ENCODE measurements at places on chromosomes 12 and 14.

DNA sequence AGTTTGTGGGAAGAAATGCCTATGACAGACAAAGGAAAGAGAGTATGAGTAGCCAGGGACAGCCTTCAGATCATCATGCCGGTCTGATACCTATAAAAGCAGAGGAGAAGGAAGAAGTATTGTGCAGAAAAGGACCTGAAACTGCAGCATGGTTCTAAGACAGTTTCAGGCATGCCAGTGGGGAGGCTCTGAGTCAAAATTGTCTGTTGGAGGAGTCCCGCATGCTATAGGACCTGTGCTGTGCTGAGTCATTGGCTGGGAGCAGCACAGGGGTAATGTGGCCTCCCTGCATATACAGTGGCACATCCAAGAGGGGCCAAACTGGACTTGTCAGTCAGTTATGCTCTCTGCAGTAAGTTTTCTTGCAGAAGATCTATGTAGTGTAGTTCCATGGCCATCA is 40.7 kb downstream of the NEUROD4 start:
- DNase-seq, result no peak

DNA sequence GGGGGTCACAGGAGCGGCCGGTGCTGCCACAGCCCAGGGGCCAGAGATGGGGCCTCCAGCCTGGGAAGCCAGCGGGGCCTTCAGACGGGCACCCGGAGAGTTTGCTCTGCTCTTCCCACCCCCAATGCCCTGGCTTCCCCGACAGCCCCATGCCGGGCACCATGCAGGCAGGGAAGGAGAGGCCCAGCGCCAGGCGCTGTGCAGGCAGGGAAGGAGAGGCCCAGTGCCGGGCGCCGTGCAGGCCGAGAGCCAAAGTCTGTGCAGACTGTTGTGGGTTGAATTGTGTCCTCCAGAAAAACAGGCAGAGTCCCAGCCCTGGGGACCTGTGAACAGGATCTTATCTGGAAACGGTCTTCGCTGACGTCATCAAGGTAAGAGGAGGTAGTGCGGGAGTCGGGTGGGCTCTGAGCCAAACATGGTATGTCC is 34.3 kb downstream of the GALNT9 start:
- DNase-seq, result no peak

DNA sequence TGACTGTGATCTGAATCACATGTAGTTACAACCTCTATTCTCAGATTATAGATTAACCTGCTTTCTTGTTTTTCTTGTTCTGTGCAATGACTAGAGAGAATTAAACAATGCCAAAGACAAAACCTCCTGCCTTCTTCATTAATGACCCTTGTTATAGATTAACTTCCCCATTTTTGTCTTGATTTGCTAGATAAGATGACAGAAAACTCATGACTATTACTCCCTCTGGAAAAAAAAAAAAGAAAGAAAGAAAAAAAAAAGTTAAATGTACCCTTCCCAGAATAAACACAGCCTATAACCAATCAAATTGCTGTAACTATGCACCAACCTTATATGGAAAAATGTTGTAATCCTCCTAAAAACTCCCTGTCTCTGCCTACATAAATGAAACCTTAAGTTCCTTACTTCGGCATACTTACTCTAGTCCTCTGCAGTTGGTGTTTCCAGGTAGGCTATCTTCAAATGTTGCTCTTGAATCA is 41.1 kb upstream of the PCED1B start:
- DNase-seq, result no peak

- no peak for DNase-seq
Measured at GRCh38 chr12:63037746-63038712, 103.1 kb upstream of the PPM1H start.

DNA sequence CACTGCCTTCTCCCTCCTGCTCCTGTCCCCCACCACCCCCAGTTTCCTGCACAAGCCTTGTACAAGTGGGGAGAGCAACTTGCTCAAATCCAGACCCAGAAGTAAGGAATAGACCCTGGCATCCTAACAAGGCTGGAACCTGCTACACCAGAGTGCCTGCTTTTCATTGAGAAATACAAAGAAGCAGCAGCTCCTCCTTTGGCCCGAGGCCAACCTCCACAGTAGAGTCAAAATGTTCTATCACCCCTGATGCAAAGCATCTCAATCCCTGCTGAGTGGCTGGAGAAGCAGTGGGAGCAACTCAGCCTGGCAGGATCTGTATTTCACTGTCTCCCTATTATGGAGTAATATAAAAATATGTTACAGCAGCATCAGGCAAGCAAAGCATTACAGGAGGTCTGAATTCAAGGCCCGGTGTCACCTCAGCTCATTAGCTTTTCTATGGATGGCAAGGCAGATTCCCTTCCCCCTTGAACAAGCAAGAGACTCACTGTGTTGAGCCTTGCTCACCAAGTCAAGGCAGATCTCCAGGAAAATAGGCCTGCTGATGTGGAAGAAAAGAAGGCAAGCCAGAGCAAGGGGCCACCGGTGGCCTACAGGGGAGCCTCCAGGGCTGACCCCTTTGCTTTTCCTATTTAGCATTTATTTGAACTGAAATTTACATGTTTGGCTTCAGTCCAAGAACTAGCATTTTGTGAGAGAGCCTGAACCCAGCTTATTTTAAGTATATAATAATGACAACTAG is 186.3 kb upstream of the EGLN3 start:
- DNase-seq, result no peak

DNA sequence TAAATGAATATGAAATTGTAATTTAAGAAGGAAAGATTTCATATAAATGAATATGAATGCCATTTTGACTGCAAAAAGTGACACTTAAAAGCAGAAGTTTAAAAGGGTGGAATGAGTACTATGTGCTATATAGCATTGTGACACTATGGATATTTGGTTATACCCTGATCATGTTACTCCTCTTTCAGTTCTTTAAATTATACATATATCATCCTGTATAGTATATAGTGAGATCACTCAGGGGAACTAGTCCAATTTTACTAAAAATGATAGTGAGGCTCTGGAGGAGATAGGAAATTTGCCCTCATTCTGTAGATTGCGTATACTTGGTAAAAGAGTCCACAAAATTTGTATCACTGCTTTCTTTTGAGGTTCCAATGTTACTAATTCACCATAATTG is 155.7 kb upstream of the BTG1 start:
- DNase-seq, result no peak

DNA sequence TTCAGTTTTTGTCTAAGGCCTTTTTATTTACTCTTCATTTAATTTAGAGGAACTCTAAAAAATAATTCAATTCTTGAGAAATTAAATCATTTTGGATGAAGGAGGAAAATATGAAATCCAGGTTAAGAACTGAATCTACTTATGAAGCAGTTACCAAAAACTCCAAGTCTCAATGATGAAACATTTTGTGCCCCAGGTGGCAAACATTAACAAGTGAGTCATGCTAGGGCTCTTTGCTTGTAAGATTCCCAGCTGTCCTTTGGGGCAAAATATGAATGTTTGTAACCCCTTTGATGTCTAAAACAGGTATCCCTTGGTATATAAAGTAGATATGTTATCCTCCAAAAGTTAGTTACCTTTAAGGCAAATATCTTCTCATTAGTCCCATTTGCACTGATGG is 202.4 kb downstream of the NEDD1 start:
- DNase-seq, result no peak

DNA sequence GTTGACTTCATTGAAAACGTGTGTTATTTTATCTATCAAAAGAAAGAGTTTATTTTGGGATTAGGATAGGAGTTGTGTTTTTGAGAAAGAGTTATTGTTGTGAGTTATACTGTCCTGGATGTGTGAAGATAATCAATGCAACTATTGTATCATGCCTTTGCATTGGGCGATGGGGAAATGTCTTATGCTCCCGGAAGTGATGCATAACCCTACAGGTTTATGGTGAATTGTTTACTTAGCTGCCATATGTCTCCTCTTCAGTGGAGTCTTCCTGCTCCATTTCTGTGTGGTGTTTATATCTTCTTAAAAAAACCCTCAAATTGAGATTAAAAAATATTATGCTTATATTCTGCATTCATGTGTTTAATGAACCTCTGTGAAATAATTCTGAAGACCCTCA is 6.5 kb downstream of the PDE3A start:
- DNase-seq, result no peak

GRCh38 chr12:128644664-128645296 is 179.0 kb downstream of the SLC15A4 start:
- DNase-seq, result no peak

DNA sequence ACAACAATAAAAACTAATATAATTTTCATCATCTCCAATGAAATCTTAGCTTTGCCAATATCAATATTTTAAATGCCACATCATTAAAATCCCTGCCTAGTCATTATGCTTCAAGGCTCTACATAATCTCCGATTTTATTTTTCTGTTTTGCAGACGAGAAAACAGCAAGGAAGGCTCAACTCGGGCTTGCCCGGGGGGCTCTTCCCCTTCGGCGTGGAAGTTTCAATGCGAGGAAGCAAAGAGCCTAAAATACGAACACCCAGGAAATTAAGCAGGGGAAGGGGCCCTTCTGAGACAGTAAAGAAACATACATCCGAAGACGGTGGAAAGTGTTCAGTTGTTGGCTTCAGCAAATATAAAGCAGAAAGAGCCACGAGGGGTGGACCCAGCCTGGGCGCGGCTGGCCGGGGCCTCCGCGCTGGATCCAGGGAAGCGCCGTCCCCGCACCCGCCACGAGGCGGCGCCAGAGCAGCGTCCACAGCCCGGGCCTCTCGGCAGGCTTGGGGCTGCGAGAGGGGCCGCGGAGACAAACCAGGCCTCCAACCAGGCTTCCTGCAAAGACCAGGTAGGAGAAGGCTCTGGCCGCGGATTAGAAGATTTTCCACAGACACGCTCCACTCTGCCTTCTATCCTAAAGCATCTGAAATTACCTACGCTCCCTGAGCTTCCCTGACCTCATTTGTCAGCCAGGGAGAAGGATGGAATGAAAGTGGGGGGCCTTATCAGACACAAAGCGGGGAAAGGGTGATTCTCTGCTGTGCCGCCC is 77.2 kb downstream of the SERPINA3 start:
- DNase-seq, result no peak

- no peak for DNase-seq
Measured at GRCh38 chr14:89308232-89308959, 108.6 kb downstream of the FOXN3 start.

GRCh38 chr12:7175493-7175892 is 14.0 kb upstream of the PEX5 start:
- peak; percentile 73 for DNase-seq

DNA sequence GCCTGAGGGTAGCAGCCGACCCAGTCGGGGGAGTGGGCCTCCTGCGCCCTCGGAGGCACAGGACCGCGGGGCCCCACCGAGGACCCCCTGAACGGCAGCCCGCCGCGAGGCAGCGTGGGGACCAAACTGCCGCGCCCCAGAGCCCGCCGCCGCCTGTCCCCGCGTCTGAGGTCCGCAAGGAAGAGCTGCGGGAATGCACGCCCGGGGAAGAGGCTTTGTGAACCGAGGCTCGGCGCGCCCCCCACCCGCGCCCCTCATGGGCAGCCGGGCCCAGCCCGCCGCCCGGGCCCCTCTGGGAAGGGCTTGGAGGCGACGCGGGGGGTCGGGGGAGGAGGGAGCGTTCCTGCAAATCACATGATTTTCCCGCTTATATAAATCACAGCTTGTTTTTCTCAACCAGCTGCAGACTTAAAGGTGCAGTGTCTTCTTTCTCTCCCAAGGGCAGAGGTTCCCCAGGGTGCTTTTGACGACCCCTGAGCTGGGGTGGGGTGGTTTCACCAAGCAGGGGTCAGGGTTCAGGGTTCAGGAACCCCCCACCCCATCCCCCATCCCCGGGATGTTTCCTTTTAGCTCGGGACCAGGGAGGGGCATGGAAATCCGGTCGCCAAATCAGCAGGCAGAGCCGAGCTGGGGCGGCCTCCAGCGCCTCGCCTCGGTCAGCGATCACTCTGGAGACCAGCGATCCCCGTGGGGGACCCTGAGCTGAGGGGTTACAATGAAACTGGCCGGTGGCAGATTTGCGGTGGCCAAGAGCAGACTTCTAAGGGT is 44.7 kb upstream of the ATP23 start:
- DNase-seq, result peak; percentile 65

DNA sequence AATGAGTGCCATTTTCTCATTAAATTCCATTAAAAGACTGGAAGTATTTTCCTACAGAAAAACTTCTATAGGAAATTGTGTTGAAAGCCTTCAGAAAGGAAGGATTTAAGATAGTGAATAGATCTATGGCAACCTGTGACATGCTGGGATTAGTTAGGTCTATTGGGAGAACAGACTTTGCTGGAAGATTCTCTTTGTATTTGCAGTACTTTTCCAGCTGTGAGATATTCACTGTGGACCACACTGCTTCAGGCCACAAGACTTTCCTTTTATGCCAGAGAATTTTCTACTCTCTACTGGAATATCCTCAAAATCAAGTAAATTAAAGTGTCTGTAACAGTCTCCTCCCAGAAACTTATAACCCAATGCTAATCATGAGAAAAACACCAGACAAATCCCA is 136.2 kb downstream of the MYRFL start:
- DNase-seq, result no peak
